ENCODE measurements at places on chromosomes 1 and 21.

- peaks cover 65% of the 10 kb centered on the region for H3K27me3 ChIP-seq
- H3K36me3 ChIP-seq = no peaks in the 10 kb centered on the region
- peak overlapping the region; percentile 85 for H3K27ac ChIP-seq
- H3K4me1 ChIP-seq = peaks cover 24% of the 10 kb centered on the region
- DNase-seq = no peak
These were observed 2.8 kb downstream of the TAL1 start for GRCh38 chr1:47229031-47229885.

DNA sequence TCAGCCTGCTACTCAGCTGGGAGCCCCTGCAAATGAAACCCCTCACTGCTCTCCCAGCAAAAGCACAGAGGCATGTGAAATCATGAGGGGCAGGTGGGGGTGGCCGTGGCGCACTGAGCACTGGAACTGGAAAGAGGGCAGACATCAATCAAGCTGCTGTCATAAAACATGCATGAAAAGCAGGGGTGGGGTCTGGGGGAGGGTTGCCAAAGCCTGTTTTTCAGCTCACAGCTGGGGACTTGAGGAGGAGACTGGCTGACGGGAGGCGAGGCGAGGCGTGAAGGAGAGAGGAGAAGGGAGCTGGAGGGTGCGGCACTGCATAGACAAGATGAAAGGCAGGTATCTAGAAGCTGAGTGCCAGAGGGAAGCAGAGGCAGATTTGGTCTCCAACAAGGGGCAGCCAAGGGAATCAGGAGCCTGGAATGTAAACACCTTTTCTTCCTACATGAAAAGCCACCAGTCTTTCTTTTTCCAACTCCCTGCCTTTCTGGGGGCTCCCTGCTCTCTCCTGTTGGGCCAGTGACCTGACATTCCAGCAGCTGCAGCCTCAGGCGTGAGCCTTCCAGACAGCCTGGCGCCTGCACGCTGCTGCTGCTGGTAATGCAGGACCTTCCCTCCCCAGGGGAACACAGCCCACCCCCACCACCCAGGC lies 87.0 kb downstream of the NMNAT2 start:
- no peak overlapping the region for H3K4me3 ChIP-seq
- H3K27ac ChIP-seq = no peak overlapping the region
- no peaks in the 10 kb centered on the region for H3K4me1 ChIP-seq
- H3K36me3 ChIP-seq = no peaks in the 10 kb centered on the region
- no peaks in the 10 kb centered on the region for H3K27me3 ChIP-seq

- DNase-seq = no peak
- no peaks in the 10 kb centered on the region for H3K4me1 ChIP-seq
- no peak overlapping the region for H3K27ac ChIP-seq
- H3K36me3 ChIP-seq = no peaks in the 10 kb centered on the region
- no peak overlapping the region for H3K4me3 ChIP-seq
These were observed 3.2 kb downstream of the CFH start for GRCh38 chr1:196655071-196655470.

GRCh38 chr1:235250430-235250829 lies 77.5 kb downstream of the ARID4B start:
- DNase-seq = no peak
- peaks cover 11% of the 10 kb centered on the region for H3K4me1 ChIP-seq
- no peak overlapping the region for H3K27ac ChIP-seq
- H3K4me3 ChIP-seq = no peak overlapping the region
- peaks cover 13% of the 10 kb centered on the region for H3K36me3 ChIP-seq

DNA sequence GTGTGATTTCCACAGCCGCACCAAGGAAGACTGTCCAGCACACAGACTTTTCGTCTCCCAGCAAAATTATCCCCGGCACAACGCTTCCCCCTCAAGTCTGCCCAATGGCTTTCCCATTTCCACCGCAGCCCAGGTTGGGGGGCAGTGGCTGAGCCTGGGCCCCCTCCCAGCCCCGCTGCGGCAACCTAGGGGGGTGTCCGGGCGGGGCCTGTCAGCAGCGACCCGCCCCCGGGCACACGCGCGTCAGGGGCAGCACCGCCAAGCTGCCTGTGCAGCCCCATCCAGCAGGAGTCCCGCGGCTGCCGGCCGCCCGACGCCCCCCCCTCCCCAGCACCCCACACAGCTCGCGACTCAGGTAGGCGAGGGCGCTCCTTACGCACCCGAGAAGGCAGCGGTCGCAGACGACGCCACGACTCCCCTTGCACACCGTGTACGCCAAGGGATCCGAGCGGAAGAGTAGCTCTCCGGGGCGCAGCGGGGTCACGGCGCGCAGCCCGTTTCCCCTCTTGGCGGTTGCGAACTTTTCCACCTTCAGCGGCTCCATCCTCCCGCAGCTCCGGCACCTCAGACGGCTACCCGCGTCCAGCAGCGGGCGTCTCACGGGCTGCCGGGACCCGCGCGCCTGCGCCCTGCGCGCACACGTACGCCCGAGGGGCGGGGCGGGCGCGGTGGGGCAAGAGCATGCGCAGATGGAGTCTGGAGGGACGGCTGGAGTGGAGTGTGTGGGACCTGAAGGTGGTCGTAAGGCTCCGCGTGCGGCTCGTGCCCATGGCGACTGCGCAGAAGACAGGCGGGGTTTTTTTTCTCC lies at the start of gene SMYD3:
Gene SMYD3 (minus strand): TSS at position 606 of the 808 bp plus-strand sequence.
- H3K27ac ChIP-seq = peak within 1 kb of the TSS; percentile 46
- peak; percentile 76 for DNase-seq
- no peaks in the 10 kb centered on the region for H3K27me3 ChIP-seq
- H3K4me1 ChIP-seq = peaks cover 7% of the 10 kb centered on the region
- H3K36me3 ChIP-seq = no peaks in the 10 kb centered on the region

GRCh38 chr1:214236477-214236876 lies 44.5 kb upstream of the SMYD2 start:
- H3K4me3 ChIP-seq = no peak overlapping the region
- H3K4me1 ChIP-seq = no peaks in the 10 kb centered on the region
- no peak overlapping the region for H3K27ac ChIP-seq
- H3K27me3 ChIP-seq = peaks cover 9% of the 10 kb centered on the region
- DNase-seq = no peak

DNA sequence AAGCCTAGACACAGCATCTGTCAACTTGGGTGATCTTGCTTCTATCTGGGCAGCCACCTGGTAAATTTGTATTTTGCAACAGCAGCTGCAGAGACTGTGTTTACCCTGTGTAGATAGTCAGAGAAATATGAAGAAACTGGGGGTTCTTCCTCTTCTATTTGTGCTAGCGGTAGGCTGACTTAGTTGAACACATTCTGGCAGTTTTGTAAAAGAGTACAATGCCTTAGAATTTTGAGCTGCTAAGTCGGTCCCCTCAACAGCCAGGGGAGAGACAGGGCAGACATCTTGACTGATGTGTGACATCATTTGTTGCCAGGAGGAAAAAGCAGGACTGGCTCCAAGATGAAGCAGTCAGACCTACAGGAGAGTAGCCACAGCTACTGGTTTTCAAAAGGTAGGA lies 53.7 kb downstream of the KCNJ6 start:
- no peaks in the 10 kb centered on the region for H3K27me3 ChIP-seq
- no peaks in the 10 kb centered on the region for H3K36me3 ChIP-seq
- DNase-seq = no peak
- no peak overlapping the region for H3K27ac ChIP-seq

- H3K4me3 ChIP-seq = no peak overlapping the region
- peaks cover 5% of the 10 kb centered on the region for H3K36me3 ChIP-seq
- H3K4me1 ChIP-seq = no peaks in the 10 kb centered on the region
- no peak overlapping the region for H3K27ac ChIP-seq
These were observed 27.6 kb downstream of the NDC1 start for GRCh38 chr1:53810497-53810896.

DNA sequence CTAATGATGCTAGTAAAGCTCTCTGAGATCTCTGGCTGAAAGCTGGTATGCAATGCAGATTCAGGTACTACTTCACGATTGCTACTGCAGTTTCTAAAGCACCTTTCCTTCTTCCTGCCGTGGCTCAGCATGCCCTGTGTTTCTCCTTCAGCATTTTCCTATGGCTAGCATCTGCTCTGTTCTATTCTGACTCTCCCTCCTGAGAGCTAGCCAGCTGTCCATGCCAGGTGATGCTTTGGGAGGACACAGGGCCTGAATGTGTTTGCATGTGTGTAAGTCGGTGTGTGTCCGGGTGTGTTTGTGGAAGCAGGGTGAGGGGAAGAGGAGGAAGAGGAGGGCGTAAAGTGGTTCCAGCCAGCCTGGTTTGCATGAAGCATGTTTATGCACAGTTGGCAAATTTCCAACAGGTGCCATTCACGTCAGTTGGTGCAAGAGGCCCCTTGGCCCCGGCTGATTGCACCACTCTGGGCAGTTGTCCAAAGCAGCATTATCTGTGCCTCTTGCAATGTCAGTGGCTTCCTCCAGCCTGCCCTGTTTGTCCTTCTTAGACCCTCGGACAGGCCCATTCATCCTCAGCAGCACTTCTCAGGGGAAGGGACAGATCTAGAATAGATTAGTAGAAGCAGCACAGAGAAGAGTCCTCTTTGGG lies 433.3 kb downstream of the DISC1 start:
- no peak overlapping the region for H3K27ac ChIP-seq
- no peaks in the 10 kb centered on the region for H3K4me1 ChIP-seq

DNA sequence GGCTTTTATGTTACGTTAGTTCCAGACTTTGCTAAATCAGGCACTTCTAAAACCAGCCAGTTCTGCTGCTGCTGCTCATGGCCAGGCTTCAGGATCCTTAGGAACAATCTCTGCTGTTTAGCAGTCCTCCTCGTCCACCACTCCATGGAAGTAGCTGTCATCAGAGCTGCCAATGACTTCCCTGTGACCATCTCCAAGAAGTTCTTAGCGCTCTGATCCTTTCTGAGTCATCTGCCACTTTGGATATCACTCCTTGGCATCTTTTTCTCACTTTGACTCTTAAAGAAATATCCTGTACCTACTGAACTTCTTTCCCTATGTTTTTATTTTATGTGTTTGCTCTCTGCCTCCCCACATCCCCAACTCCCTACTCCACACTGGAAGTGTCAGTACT lies 14.7 kb upstream of the IRF2BP2 start:
- H3K27me3 ChIP-seq = no peaks in the 10 kb centered on the region
- DNase-seq = no peak
- H3K36me3 ChIP-seq = no peaks in the 10 kb centered on the region
- no peak overlapping the region for H3K4me3 ChIP-seq
- no peaks in the 10 kb centered on the region for H3K4me1 ChIP-seq
- no peak overlapping the region for H3K27ac ChIP-seq

GRCh38 chr1:33284049-33284448 lies 27.8 kb downstream of the ZNF362 start:
- no peaks in the 10 kb centered on the region for H3K4me1 ChIP-seq
- H3K27me3 ChIP-seq = no peaks in the 10 kb centered on the region
- H3K27ac ChIP-seq = no peak overlapping the region
- H3K36me3 ChIP-seq = peaks cover 5% of the 10 kb centered on the region

DNA sequence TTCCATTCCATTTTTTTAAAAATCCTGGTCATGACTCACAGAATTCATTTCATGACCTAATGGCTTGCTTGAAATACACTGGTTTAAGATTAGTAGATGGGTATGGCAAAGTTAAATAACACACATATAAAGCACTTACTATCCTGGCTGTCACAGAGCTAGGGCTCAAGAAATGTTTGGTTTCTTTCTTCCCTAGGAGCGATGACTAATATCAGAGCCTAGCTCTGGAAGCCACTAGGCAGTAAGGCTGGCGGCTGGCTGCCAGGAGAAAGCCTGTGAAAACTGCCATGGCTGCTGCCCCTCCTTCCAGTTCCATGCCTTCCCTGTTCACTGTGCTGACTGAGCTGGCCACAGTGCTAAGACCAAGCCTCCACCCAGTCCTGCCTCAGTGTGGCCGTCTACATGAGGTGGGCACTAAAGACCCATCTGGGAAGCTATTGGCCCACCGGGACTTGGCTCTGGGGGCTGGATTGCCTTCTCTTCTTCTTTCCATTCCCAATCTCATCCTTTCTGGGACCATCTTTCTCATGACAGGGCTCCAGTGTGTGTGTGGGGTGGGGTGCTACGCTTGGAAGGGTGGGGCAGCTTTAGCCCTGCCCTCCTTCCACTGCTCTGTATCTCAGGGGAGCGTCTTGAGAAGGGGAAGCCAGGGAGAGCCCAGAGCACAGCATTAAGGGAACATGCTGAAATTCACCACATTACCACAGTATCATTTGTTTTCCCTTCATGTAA lies 10.8 kb upstream of the ASCL5 start:
- H3K27ac ChIP-seq = no peak overlapping the region
- no peaks in the 10 kb centered on the region for H3K4me1 ChIP-seq
- peaks cover 7% of the 10 kb centered on the region for H3K36me3 ChIP-seq
- no peaks in the 10 kb centered on the region for H3K27me3 ChIP-seq

Data from CD8-positive, alpha-beta memory T cell (primary cell).